ENCODE measurements at places on chromosomes 13 and 19.

- no peak for DNase-seq
Measured at GRCh38 chr19:29858621-29859020, 46.8 kb downstream of the CCNE1 start.

GRCh38 chr13:110835721-110836604 is 78.9 kb downstream of the ANKRD10 start:
- DNase-seq: no peak

DNA sequence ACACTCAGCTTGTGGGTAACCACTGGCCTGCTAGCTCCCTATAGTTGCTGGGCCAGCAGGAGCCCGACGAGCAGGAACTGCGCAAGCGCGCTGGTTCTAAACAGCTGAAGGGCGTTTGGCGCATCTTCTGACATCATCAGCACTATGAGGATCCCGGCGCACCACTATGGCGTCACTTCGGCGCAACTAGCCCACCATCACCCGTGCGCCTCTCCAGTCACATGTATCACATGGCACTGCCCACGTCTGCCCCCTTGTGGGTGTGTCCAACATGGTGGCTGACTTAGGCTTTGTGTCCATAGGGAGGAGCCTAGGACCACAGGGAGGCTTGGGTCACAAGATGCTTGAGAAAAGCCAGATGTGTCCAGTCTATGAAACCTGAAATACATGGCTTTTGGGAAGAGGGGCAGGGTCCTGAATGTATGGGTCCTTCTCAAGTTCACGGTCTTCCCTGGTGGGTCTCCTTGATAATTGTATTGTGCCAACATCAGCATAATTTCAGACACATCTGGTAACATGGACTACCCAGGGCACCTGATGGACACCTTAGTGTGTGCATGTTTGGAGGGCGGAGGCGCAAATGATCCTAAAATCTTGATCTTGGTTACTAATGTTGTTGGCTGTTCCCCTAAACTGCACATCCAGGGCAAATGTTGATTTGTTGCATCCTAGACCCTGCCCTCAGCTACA is 18.0 kb downstream of the KLK4 start:
- DNase-seq: no peak

DNA sequence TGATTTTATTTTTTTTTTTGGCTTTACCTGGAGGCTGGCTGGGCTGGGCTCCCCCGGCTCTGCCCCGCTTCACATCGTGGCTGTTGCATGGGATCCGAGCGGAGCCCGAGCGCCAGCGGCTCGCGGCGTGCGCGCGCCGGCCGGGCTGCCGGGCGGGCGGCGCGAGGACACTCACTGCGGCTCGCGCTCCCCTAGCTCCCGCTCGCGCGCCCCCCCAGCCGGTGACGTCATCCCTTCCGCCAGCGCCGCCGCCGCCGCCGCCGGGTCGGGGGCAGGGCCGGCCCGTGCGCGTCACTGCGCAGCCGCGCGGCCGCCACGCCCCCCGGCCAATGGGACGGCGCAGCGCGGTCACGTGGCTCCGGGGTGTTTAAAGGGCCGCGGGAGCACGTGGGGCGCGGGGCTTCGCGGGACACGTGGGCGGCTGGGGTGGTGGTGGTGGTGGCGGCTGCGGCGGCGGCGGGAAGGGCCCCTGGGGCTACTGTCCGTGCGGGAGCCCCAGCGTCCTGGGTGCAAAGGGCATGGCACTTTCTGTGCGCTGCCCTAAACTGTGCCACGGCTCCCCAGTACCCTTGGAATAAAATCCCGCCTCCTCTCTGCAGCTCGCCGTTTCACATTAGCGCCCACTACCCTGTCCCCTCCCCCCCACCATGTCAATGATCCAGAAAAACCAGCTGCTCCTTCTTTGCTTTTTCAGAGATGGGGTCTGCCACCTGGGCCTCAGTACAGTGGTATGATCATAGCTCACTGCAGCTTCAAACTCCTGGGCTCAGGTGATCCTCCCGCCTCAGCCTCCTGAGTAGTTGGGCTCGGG is at the start of gene PTPRS:
PTPRS (minus strand) TSS at position 176 of the 811 bp plus-strand sequence. CDS start 54,672 bp downstream, outside the sequence.
- DNase-seq: peak; percentile 95

DNA sequence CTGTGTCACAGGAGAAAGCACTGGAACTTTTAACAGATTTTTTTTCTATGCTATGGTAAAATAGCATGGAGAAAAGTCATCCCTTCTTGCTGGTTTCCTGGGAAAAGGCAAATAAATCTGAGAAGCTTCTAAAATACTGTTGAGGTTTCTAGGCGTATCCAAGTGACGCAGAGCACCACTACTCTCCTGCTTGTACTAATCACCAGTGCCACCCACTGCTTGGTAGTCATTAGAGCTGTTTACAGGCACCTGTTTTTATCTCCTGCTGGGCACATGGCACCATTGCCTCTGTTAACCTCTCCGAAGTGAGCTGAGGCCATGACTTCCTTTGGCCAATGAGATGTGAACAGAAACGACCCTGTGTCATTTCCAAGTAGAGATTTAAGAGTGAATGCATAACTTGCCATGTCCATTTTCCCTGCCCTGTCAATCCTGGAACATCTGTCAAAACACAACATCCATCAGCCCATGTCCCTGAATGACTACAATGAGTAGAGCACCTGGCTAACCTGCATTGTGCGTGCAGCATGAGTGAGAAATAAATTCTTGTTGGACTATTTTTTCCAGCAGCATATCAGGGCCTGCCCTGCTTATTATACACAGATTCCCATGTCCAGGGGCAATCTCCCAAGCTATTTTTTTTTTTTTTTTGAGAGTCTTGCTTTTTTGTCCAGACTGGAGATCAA is 17.3 kb upstream of the OXGR1 start:
- no peak for DNase-seq

- no peak for DNase-seq
Measured at GRCh38 chr13:43377973-43378372, 354.6 kb downstream of the DNAJC15 start.

GRCh38 chr19:46624958-46625661 is at the start of gene PTGIR:
TSS of gene PTGIR (minus strand) at chr19:46625089. CDS start at chr19:46624225, 864 bp downstream.
- DNase-seq: peak; percentile 93

DNA sequence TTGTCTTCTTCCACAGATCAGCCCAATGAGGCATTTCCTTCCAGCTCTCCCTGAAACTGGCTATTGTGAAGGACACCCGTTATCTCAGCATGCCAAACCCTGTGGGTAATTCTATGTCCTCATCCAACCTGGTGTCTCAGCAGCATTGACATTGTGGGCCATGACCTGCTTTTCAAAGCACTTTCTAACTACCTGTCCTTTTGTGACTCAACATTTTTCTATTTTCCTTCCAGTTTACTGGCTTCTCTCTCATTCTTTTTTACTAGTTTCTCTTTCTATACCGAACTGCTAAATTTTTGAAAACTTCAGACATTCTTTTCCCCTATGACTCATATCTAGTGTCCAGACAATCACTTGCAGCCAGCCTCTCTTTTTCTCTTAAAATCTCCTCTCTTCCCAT is 136.4 kb upstream of the HTR2A start:
- DNase-seq: no peak

DNA sequence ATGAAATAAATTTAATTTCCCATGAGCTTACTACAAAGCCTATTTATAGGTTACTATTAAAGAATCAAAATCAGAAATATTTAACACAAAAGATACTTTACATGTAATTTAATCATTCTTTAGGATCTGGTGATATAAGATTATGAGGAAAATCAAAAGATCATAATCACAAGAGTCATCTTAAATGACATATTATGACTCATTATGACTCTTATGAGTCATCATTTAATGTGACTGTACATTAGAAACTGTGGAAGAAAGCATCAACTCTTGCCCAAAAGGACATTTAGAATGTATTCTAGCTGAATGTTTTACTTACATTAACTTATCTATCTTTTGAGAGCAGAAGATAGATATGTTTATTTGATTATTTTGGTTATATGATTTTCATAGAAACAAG is 458.6 kb downstream of the DCT start:
- no peak for DNase-seq

DNA sequence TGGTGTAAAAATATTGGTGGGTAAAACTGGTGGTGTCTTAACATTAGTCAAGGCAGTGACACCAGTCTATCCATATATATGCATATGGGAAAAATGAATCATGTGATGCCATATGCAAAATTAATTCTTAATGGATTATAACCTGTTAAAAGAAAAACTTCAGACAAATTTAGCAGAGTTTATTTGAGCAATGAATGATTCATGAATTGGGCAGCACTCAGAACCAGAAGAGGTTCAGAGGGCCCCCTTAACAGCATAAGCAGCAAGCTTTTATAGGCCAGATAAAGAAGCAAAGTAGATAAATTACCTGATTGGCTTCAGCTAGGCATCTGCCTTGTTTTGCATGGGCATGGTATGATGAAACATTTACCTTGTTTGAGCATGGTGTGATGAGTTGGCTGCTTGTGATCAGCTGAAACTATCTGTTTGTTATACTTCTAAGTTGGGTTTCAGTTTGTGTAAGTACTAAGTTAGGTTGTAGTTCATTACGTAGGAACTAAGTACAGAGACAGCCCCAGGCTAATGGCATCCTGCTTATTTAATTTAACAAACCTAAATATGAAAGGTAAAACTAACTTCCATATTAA is 66.6 kb downstream of the DNAJC15 start:
- DNase-seq: no peak

DNA sequence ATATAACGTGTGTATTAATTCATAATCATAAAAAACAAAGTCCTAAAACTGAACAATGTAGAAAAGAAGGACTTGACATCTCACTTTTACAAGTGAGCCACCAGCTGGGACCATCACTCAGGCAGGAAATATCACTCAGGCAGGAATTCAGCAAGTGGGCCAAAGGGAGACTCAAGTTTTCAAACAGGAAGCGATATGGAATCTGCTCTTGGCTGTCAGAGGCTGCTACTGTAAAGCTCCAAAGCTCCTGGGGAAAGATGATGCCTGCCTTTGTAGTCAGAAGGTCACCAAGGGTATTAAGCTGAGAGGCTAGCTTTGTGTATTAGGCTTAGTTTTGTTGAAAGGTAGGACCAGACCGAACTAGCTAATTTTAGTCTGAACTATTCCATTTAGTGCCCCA is 5.5 kb upstream of the AKAP11 start:
- no peak for DNase-seq

GRCh38 chr13:27790523-27790922 is 1.8 kb upstream of the GSX1 start:
- DNase-seq: no peak

DNA sequence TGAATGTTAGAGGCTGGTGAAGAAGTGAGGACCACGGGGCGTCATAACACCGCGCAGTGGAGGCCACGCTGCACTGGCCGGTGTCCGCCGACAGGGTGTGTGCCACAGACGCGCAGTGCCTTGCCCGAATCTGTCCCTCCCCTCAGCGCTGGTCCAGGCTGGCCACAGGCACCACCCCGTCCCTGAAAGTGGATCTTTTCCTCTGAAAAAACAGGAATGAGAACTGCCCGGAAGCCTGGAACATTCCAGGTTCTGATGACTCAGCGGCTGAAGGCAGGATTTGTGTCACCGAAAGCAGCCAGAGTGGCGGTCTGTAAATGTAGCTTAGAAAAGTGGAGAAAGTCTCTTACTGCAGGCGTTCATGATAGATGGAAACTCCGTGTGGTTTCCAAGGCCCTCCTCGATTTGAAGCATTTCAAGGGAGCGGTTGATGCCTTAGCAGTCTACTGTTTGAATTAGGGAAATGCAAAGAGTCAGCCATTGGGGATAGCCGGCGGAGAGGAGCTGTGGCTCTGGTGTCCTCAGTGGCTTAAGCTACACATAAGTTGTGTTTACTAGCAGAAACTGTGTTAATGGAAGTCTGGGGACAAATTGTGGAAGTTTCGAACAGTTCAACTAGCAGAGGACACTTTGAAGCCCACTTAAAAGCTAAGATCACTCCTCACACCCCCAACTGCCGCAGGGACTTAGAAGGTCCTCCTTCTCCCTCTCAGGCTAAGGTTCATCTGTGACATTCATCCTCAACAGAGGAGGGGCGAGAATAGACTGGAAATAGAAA is 70.8 kb downstream of the NUFIP1 start:
- peak; percentile 97 for DNase-seq

- peak; percentile 52 for DNase-seq
Measured at GRCh38 chr19:6723108-6723618, 2.7 kb upstream of the C3 start.

DNA sequence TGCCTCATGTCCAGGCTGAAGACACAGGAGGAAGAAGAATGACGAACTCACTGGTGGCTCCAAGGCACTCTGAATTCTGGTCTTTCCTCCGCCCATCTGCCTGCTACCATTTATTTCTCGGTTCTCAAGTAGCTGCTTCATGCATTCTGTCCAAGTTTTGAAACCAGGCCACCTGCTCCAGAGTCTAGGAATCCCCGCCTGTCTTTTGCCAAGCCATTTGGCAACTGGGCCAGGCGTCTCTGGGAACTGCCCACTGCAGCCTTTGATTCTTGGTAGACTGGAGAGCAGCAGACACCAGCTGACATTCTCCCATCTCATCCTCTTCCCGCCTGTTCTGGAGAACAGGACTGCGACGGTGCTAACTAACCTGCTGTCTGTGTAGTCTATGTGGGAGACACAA is 10.8 kb downstream of the SLC35E1 start:
- no peak for DNase-seq

Measured in aorta (tissue), 5 donors.